Activated T-cell treated with anti-CD3 and anti-CD28 coated beads, Interleukin-2, amount 50 U/mL, for 72 hours (primary cell): ENCODE measurements at places on chromosomes 12 and 14.

GRCh38 chr12:1022032-1022970 is 31.3 kb downstream of the ERC1 start:
- H3K27me3 ChIP-seq, result no peaks in the 10 kb centered on the region
- no peaks in the 10 kb centered on the region for H3K4me1 ChIP-seq
- H3K36me3 ChIP-seq, result no peaks in the 10 kb centered on the region

GRCh38 chr12:56816491-56816890 is 53.4 kb downstream of the HSD17B6 start:
- H3K27ac ChIP-seq, result no peak overlapping the region
- no peak for DNase-seq
- H3K4me3 ChIP-seq, result no peak overlapping the region
- no peaks in the 10 kb centered on the region for H3K4me1 ChIP-seq

- no peak overlapping the region for H3K27ac ChIP-seq
- no peak overlapping the region for H3K4me3 ChIP-seq
- no peaks in the 10 kb centered on the region for H3K27me3 ChIP-seq
Measured at GRCh38 chr14:61104358-61104757, 123.3 kb downstream of the SLC38A6 start.

- DNase-seq, result no peak
- peak overlapping the region; percentile 99 for H3K27ac ChIP-seq
- peaks cover 59% of the 10 kb centered on the region for H3K4me1 ChIP-seq
Measured at GRCh38 chr12:92927436-92928281, 1.4 kb downstream of the EEA1 start.

GRCh38 chr12:56116267-56117081 is at the start of gene RPL41:
Gene RPL41, plus strand, starts transcription at chr12:56116633.
- peaks cover 32% of the 10 kb centered on the region for H3K4me1 ChIP-seq
- H3K36me3 ChIP-seq, result peaks cover 22% of the 10 kb centered on the region
- H3K27ac ChIP-seq, result peak within 1 kb of the TSS; percentile 99

DNA sequence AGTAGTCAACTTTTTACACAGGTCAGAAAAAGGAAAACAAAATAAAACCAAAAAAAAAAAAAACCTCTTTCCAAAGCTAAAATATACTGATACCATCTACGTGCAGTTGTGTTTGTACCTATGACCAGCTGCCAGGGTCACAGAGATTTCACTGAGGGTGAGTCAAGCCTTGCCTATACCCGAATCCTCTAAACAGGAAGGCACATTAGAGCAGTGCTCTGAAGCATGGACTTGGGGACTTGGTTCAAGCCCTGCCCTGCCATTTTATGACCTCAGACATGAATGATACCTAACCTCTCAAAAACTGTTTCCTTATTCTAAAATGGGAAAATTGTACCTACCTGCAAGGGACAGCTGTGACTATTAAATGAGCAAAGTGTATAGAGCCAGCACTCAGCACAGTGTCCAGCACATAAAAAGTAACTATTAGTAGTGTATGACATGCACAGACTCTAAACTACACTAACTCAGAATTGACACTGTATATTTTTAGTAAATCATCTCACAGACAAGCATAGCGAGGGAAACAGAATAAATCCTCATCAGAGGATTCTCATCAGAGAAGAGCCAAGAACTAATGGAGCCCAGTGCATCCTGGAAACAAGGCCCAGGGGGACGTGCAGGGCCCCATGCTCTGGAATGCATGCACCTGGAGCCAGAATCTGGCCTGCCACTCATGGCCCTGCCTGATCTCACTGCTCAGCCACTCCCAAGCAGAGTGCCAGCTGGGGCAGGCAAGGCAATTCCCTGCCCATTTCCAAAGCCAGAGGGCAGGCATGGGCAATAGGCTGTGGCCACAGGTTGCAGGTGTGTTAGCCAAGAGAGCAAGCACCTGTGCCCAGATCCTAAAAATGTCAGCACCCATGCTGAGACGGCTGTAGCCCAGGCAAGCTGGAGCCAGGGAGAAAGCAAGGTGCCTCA is 57.0 kb downstream of the NT5DC3 start:
- no peak for DNase-seq
- H3K36me3 ChIP-seq, result peaks cover 7% of the 10 kb centered on the region

- peaks cover 37% of the 10 kb centered on the region for H3K4me1 ChIP-seq
- DNase-seq, result no peak
- peaks cover 100% of the 10 kb centered on the region for H3K27me3 ChIP-seq
Measured at GRCh38 chr12:53968214-53969127, 4.5 kb upstream of the HOXC11 start.

DNA sequence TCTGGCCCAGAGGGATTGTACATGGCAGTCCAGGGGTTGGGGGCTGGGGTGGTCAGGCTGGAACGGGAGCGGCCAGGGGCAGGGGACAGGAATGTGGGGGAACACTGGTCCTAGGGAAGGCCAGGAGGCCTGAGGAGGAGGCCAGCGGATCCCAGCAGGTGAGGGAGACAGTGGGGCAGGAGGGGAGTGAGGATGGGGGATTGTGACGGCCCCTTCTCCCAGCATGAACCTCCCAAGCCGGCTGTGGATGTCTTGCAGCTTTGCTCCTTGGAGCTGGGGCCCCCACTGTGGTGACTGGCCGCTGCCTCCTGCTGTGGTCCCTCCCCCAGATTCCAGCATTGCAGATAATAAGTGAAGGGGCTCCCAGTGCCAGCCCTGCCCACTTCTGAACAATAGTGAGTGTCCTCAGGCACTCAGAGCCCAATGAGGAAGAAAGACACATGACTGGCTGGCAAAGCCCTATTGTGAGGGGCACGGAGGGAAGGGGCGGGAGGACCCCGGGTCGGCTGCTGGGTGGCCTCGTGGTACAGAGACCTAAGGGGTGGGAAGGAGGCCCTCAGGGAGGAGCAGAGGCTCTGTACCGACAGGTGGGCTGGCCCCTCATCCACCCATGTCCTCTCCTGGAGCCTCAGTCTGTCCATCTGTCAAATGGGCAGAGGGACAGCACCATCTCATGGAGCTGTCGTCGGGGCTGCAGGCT is 215.0 kb downstream of the KIF26A start:
- no peaks in the 10 kb centered on the region for H3K36me3 ChIP-seq
- H3K27ac ChIP-seq, result no peak overlapping the region
- H3K27me3 ChIP-seq, result no peaks in the 10 kb centered on the region
- no peaks in the 10 kb centered on the region for H3K4me1 ChIP-seq
- no peak overlapping the region for H3K4me3 ChIP-seq
- DNase-seq, result no peak

- H3K4me1 ChIP-seq, result peaks cover 4% of the 10 kb centered on the region
- no peak overlapping the region for H3K4me3 ChIP-seq
- peaks cover 7% of the 10 kb centered on the region for H3K27me3 ChIP-seq
- no peak for DNase-seq
Measured at GRCh38 chr14:54606178-54606577, 39.2 kb downstream of the SAMD4A start.

- H3K4me3 ChIP-seq, result no peak overlapping the region
- no peaks in the 10 kb centered on the region for H3K27me3 ChIP-seq
- H3K27ac ChIP-seq, result no peak overlapping the region
Measured at GRCh38 chr12:67386869-67387565, 117.9 kb downstream of the CAND1 start.

DNA sequence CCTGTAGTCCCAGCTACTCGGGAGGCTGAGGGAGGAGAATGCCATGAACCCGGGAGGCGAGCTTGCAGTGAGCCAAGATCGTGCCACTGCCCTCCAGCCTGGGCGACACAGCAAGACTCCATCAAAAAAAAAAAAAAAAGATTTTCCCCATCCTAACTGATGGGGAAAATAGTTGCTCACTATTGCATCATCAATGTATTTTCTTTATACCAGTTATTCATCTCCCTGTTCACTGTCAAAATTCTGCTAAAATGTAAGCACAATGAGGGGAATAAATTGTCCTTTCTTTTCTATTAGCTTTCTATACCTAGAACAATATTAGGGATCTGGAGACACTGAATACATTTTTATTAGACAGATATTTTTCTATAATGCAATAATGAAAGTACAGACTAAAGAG is 561.3 kb downstream of the CCER1 start:
- H3K27ac ChIP-seq, result no peak overlapping the region
- H3K27me3 ChIP-seq, result no peaks in the 10 kb centered on the region
- peaks cover 2% of the 10 kb centered on the region for H3K36me3 ChIP-seq
- no peak for DNase-seq

GRCh38 chr12:53969588-53970259 is 3.2 kb upstream of the HOXC11 start:
- H3K4me1 ChIP-seq, result peaks cover 25% of the 10 kb centered on the region
- H3K4me3 ChIP-seq, result no peak overlapping the region
- H3K27me3 ChIP-seq, result peaks cover 89% of the 10 kb centered on the region
- no peak overlapping the region for H3K27ac ChIP-seq
- DNase-seq, result no peak

GRCh38 chr14:54538055-54538454 is 28.3 kb downstream of the CGRRF1 start:
- H3K27me3 ChIP-seq, result no peaks in the 10 kb centered on the region
- no peaks in the 10 kb centered on the region for H3K4me1 ChIP-seq
- no peak overlapping the region for H3K27ac ChIP-seq
- H3K36me3 ChIP-seq, result peaks cover 3% of the 10 kb centered on the region
- H3K4me3 ChIP-seq, result no peak overlapping the region

DNA sequence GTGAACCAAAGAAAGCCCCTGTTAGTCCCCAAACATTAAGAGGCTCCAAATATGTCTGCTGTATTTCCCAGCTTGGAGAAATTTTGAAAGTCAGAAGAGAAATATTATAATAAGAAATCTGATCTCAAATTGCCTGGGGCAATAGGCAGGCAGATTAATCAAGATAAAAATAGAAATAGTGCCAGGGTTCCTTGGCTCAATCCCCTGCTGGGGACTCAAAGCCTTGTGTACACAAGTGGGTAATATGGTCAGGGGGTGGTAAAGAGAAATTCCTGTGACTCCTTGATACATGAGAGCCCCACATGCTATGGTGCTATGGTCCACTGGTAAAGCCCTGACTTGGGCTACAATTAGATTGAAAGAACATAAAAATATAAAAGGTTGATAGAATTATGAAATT is 41.3 kb upstream of the ARID2 start:
- peaks cover 2% of the 10 kb centered on the region for H3K36me3 ChIP-seq
- H3K27ac ChIP-seq, result no peak overlapping the region
- DNase-seq, result no peak
- H3K27me3 ChIP-seq, result peaks cover 18% of the 10 kb centered on the region
- peaks cover 22% of the 10 kb centered on the region for H3K4me1 ChIP-seq

- no peak overlapping the region for H3K27ac ChIP-seq
- peaks cover 5% of the 10 kb centered on the region for H3K4me1 ChIP-seq
- DNase-seq, result no peak
- no peaks in the 10 kb centered on the region for H3K36me3 ChIP-seq
- no peaks in the 10 kb centered on the region for H3K27me3 ChIP-seq
- no peak overlapping the region for H3K4me3 ChIP-seq
Measured at GRCh38 chr12:93994721-93995120, 153.7 kb upstream of the PLXNC1 start.

DNA sequence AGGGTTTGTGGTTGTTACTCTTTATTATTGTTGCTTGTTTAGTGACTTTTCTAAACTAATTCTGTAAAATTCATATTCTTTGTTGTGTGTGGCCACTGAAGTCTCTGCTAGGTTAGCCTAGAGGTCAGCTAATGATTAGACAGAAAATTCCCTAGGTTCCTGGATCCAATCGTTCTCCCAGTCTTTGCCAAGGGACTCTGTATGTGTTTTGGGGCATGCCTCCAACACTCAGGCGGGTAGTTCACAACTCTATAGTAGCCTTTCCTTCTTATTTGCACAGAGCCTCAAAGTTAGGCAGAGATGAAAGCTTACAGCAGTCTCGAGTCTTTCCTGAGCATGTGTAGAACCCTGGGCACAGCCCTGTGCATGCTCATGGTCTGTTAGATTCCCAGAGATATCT is 32.7 kb upstream of the RIN3 start:
- no peaks in the 10 kb centered on the region for H3K4me1 ChIP-seq
- no peak overlapping the region for H3K27ac ChIP-seq
- no peak overlapping the region for H3K4me3 ChIP-seq
- no peak for DNase-seq

DNA sequence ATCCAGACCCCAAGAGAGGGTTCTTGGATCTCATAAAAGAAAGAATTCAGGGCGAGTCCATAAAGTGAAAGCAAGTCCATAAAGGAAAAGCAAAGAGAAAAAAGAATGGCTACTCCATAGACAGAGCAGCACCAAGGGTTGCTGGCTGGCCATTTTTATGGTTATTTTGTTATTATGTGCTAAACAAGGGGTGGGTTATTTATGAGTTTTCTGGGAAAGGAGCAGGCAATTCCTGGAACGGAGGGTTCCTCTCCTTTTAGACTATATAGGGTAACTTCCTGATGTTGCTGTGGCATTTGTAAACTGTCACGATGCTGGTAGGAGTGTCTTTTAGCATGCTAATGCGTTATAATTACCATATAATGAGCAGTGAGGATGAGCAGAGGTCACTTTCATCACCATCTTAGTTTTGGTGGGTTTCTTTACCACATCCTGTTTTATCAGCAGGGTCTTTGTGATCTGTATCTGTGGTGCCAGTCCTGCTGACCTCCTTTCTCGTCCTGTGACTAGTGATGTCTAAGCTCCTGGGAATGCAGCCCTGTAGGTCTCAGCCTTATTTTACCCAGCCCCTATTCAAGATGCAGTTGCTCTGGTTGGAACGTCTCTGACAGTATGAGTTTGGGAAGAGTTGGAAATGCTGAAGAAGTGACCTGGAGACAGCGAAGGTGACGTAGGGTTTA is 100.5 kb downstream of the ZNF664 start:
- no peaks in the 10 kb centered on the region for H3K27me3 ChIP-seq
- H3K4me1 ChIP-seq, result peaks cover 6% of the 10 kb centered on the region
- H3K36me3 ChIP-seq, result no peaks in the 10 kb centered on the region
- DNase-seq, result no peak

GRCh38 chr12:104486363-104486750 is 29.6 kb downstream of the CHST11 start:
- no peak overlapping the region for H3K27ac ChIP-seq
- H3K4me1 ChIP-seq, result peaks cover 82% of the 10 kb centered on the region
- no peak for DNase-seq
- H3K4me3 ChIP-seq, result peak overlapping the region; percentile 54
- H3K27me3 ChIP-seq, result no peaks in the 10 kb centered on the region
- peaks cover 6% of the 10 kb centered on the region for H3K36me3 ChIP-seq

- peak overlapping the region; percentile 98 for H3K27ac ChIP-seq
- H3K27me3 ChIP-seq, result no peaks in the 10 kb centered on the region
- H3K4me1 ChIP-seq, result peaks cover 80% of the 10 kb centered on the region
- peak overlapping the region; percentile 69 for H3K4me3 ChIP-seq
- H3K36me3 ChIP-seq, result peaks cover 4% of the 10 kb centered on the region
Measured at GRCh38 chr14:49999826-50000379, 107.0 kb downstream of the ARF6 start.

GRCh38 chr14:31251028-31251958 is 43.7 kb upstream of the HECTD1 start:
- H3K4me1 ChIP-seq, result no peaks in the 10 kb centered on the region
- no peaks in the 10 kb centered on the region for H3K27me3 ChIP-seq
- H3K36me3 ChIP-seq, result no peaks in the 10 kb centered on the region
- no peak for DNase-seq

DNA sequence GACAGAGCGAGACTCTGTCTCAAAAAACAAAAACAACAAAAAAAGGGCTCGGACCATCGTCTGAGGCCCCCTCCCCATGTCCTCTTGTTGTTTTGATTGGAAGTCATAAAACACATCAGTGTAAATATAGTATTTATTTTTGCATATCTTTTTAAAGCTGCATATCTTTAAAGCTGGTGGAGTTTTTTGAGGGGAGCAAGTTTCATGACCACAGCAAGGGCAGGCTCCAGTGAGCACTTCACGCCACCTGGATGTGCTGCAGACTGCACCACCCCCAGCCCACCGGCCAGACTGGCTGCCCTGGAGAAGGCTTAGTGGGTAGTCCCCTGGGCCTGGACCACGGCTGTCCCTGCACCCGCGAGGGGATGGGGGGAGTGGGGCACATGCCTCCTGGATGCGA is 11.9 kb upstream of the BCL7A start:
- DNase-seq, result no peak
- no peak overlapping the region for H3K4me3 ChIP-seq
- peaks cover 18% of the 10 kb centered on the region for H3K27me3 ChIP-seq
- no peaks in the 10 kb centered on the region for H3K36me3 ChIP-seq
- no peak overlapping the region for H3K27ac ChIP-seq
